NCI-H2029 treated with DMSO at 0.1 percent for 48 hours (cell line): ENCODE measurements at places on chromosomes 2 and 18.
A peak's percentile ranks its signal among the peaks of the same experiment; 100 is the strongest.

DNA sequence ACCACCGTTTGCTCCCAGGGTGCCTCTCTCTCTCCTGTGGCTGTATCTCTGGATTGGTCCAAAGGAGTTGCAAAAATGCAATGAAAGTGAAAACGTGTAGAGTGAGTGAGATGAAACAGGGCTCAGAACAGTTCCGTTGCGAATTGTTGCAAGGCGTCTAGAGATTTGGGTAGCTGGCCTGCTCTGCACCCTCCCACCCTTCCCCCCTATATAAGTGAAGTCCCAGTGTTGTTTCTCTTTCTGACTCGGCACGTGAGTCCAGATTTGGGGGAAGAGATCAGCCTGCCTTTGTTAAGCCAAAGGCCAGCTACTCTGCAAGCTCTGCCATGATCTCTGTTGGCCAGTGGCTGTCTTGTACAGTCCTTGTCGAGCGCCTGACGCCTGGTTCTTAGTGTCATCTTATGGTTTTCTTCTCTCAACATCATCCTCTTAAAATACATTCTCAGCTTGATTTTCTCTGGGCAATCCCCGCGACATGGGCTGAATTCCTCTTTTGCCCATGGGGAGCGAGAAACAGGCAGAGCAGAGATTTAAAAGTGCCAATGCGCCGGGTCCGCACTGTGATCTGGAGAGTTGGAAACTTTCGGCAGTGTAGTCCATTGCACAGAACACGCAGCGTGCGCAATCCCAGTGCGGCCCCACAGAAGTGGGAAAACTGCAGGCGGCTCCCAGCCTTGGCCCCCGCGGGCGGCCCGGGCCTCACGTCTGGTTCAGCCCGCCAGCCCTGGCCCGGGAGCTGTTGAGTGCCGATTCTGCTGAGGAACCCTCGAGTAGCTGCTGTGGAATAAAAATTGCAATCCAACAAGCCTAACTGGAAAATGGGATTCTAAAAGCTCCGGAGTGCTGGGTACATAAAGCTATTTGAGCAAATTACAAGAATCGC lies 9.3 kb downstream of the MEIS1 start:
- DNase-seq, result no peak

DNA sequence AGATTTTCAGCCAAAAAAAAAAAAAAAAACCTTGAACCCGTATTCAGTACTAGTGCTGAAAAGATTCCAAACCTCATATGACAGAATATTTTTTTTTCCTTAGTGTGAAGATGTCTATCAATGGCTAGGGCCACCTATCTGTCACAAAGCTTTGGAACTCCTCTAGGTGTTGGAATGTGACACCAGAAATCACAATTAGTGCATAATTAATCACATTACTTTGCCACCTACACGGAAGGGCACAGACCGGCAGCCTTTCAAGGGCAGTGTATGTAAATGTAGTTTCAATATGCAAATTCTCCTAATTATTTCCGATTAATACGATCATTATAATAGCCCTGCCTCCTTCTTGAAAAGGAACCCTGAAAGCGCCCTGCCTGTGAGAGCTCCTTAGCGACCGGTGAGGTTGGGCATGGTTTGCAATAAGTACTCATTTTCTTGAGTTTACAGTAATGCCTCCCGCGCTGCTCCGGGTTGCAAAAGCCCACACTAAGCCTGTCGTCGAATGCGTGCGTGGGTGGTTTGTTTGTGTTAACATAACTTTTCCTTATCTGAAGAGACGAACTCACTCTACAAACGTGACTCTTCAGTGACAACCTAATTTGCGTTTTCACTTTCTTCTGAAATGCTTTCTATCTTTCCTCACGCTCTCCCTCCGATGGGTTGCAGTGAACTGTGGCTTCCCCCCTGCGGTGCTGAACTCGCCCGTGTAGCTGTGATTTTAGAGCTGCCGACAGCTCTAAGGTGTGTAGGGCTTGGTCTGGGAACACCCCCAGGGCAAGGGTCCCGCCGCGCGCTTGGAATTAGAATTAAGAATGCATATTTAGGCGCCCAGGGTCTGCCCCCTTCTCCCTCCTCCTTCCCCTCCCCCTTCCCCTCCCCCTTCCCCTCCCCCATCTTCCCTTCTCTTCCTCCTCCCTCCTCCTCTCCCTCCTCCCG lies 765 bp upstream of the ID2 start:
- DNase-seq, result peak; percentile 71

- DNase-seq, result no peak
Observed at GRCh38 chr2:213104092-213104902, 47.1 kb downstream of the IKZF2 start.

- no peak for DNase-seq
Observed at GRCh38 chr2:154952346-154952980, 254.0 kb downstream of the KCNJ3 start.

- no peak for DNase-seq
Observed at GRCh38 chr2:23566241-23567142, 181.5 kb downstream of the KLHL29 start.

DNA sequence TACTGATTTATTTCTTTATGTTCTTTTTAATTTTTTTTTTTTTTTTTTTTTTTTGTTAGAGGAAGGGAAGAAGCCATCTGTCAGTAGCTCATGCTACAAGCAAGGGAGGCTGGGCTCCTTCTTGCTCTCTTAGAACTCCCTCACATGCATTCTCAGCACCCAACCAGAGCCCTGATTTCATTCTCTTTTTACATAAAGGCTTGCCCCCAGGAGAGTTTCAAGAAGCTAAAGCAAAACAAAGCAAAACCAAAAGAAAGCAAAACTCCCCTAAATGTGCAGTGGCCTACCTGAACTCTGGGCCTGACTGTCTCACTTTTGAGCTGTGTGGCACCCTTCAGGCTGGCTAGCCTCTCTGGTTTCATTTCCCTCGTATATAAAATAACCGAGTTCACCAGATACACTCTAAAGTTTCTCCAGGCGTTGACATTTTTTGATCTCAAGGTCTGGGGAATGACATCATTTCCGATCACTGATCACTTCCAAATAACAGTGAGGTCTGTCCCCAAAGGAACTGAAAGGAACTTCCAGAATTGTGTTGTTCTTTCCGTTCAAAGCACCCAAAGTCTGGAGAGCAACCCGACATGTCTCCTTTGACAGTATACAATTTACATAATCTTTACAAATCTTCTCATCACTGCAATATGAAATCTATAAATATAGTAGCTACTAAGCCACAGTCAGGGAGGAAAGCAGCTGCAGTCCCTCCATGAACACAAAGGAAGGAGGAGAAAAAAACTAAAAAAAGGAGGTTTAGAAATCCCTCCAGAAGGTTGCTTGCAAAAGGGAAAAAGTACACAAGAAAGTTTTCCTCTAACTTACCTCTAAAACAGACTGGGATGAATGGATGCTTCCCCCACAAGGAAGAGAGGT lies 145.6 kb upstream of the NCK2 start:
- no peak for DNase-seq

GRCh38 chr2:74834792-74835755 lies 1.1 kb downstream of the HK2 start:
- no peak for DNase-seq

DNA sequence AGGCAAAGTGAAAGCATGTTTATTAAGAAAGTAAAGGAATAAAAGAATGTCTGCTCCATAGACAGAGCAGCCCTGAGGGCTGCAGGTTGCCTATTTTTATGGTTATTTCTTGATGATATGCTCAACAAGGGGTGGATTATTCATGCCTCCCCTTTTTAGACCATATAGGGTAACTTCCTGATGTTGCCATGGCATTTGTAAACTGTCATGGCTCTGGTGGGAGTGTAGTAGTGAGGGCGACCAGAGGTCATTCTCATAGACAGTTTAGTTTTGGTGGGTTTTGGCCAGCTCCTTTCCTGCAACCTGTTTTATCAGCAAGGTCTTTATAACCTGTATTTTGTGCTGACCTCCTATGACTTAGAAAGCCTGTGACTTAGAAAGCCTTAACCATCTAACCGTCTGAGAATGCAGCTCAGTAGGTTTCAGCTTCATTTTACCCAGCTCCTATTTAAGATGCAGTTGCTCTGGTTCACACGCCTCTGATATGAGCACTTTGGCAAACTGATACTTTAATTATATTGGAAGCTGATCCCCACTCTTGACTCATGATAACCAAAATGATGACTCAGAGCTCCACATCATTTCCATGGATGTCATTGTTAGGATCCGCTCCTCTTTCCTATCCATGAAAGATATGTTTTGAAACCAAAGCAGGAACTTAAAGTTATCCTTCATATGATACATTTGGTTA lies 14.5 kb upstream of the ERMN start:
- no peak for DNase-seq

DNA sequence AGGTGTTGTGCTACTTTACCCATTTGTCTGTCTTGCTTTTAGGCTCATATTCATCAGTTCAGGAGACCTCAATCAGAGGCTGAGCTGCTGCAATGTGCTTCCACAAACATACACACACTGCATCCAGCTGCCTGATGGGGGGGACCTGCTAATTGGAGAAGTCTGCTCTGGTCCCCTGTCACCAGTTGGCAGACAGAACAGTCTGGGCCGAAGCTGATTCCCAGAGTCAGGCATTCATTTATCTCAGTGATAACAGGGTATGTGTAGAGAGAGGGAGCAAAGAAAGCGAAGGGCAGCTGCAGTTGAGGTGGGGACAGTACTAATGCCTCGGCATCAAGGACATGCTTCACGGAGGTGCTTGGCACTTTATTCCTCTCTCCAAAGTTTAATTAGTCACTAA lies 584.3 kb upstream of the PIK3C3 start:
- DNase-seq, result no peak

GRCh38 chr18:3046216-3046808 lies 33.4 kb upstream of the LPIN2 start:
- no peak for DNase-seq

- peak; percentile 5 for DNase-seq
Observed at GRCh38 chr18:48797841-48798255, 152.9 kb downstream of the SMAD7 start.

GRCh38 chr2:178072383-178073301 lies at the start of gene PDE11A:
Gene PDE11A, minus strand, starts transcription at chr2:178072777. Its CDS starts 340 bp downstream, at chr2:178072437.
- peak; percentile 89 for DNase-seq

GRCh38 chr2:11998626-11999378 lies 252.4 kb downstream of the LPIN1 start:
- no peak for DNase-seq

- no peak for DNase-seq
Observed at GRCh38 chr2:2464094-2464493, 133.0 kb upstream of the MYT1L start.

DNA sequence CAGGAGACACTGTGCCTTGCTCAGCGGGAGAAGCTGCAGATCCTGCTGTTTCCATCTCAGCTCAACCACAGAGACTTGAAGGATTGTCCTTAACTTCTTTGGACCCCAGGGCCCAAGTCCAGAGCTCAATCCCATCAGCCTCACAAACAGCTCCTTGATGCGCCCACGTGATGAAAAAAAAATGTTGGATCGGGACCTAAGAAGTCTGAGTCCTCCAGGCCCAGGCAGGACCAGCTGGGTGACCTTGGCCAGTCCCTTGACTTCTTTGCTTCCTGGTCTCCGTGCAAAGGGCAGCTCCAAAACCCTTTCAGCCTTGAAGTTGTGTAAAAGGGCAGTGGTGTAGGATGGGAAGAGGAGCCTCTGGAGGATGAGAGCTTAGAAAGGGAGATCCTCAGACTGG lies 175.5 kb downstream of the ZFP36L2 start:
- DNase-seq, result no peak

GRCh38 chr2:33033606-33034081 lies 86.9 kb downstream of the LTBP1 start:
- DNase-seq, result no peak

- no peak for DNase-seq
Observed at GRCh38 chr2:180146114-180146513, 139.0 kb upstream of the CWC22 start.

GRCh38 chr2:31268344-31268743 lies 34.4 kb downstream of the EHD3 start:
- DNase-seq, result no peak

DNA sequence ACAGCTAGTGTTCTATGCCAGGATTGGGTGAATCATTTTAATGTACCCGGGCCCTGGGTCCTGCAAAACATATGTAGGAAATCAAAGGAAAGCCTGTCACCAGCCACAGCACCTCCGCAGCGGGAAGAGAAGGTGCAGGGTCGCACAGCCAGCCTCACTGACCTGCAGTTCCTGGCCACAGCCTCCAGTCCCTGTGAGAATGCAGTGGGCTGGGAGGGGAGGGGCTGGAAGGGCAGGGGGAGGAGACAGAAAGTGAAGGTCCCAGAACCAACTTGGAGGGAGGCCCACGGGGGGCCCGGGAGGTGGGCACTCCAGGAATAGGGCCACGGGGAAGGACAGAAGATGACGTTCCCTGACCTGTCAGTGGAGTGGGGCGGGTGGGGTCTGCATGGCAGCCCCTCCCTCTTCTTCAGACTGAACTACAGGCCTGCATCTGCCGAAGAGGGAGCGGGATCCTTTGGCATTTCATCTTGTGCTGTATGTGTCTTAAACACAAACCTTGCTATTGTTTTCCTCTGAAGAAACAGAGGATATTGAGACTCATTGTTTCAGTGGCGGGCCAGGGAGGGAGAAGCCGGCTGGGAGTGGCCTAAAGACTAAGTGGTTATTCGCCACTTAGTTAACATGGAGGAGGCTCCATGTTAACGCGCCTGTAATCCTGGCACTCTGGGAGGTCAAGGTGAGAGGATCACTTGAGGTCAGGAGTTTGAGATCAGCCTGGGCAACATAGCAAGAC lies 7.5 kb downstream of the MAL start:
- DNase-seq, result no peak

- no peak for DNase-seq
Observed at GRCh38 chr2:6917761-6918421, 679 bp downstream of the RNF144A start.

DNA sequence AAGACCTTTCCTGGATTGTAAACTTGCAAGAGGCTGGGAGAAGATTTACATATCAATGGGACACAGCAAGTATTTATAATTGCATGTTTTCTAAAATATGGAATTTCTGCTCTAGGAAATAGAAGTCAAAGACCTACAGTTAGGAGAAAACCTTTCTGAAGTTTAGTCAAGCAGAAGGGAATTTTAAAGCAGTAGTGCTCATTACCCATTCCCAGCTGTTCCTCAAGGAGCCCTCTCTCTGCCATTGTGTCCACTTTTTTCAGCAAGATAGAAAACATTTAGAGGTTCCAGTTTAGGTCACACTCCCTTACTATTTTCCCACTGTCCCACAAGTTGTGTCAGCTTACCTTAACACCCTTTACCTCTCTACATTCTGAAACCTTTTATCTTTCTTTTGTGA lies 584.0 kb upstream of the CHAC2 start:
- DNase-seq, result no peak

DNA sequence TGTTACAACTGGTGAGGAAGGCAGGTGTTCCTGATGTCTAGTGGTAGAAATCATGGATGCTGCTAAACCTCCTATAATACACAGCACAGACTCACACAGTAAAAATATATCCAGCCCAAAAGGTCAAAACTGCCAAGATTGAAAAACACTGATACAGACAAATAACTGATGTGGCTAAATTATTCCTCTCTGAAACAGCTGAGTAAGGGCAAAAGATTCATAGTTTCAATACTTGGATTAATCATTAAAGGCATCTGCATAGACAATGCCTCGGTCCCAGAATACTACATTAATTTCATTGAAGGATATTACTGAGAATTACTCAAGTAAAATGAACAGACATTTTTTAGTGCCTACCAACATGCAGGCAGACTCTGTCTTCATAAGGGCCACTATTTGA lies 180.7 kb upstream of the CRIM1 start:
- DNase-seq, result no peak

- no peak for DNase-seq
Observed at GRCh38 chr2:227642656-227643055, 23.9 kb upstream of the SCYGR5 start.
